ENCODE measurements at places on chromosomes 2 and 18.

DNA sequence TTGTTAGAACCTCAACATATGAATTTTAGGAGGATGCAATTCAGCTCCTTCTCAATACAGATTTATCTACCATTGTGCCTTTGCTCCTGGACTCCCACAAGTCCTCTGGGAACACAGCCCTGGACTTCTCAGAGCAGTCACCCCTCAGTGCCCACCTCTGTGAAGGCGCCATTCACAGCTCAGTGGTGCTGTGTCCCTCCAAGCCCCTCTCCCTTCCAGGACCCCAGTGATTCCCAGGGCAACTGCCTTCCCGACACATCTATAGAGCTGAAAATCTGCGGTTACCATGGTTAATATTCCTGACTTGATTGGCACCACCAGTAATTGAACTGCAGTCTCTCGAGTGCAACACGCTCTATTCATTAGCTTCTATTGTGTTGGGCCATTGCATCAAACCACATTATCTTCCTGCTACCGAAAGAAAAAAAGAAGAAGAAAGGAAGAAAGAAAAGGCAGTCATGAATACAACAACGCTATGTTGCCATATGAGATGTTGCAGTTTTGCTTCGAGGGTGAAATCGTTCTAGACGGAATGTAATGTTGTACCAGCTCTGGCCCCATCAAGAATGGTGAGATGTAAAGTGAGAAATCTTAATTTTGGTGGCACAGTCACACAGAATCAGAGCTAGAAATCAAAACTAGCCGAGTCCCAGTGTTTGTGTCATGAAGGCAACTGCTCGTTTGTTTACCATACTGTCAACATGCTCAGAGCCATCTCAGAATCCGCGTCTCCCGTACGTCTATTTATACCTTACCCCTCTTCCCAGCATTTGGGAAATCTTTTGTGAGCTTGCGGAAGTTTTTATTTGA, 524.0 kb upstream of the ID2 start:
- DNase-seq, result no peak

DNA sequence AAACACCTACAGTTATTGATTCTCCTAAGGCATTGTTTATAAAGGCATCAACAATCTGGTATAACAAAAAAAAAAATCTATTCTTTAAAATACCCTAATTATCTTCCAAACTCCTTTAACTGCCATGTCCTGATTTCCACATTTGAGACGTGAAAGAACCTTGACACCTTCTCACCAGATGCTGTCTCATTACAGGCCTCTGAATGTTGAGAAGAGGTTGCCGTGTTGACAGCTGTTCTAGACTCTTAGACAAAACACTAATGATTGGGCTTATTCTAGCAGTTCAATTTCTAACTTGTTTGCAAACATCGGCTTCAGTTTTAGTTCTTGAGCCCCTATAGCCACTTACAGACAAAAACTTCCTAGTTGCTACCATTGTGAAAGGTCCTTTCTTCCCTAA, 988.8 kb downstream of the LRP1B start:
- no peak for DNase-seq

GRCh38 chr2:216130346-216130971, 21.3 kb downstream of the XRCC5 start:
- no peak for DNase-seq

- DNase-seq, result peak; percentile 67
Observed at GRCh38 chr2:41989501-41990180, 58.2 kb upstream of the PKDCC start.

DNA sequence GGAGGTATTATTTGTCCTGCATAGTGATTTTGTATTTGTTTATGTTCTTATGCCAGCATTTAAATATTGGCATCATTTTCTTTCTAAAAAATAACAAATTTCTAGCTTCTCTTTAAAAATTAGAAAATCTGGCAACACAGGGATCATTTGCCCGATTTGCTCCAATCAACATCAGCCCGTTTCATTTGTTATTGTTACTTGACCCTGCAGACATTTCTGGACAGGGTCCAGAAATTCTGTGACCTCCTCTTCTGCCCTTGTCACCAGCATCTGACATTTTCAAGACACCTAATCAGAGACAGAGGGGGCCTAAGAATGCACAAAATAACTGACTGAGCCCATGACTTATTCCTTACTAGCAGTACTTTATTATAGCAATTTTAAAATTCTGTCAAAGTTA, 253.3 kb downstream of the MREG start:
- no peak for DNase-seq

Data from fibroblast of skin of right biceps (primary cell).